MCF 10A (cell line): ENCODE measurements at places on chromosomes 6 and 20.

GRCh38 chr6:29502181-29502580 is 14.4 kb upstream of the MAS1L start:
- peak; percentile 8 for DNase-seq

GRCh38 chr6:135250751-135251497 is 69.8 kb downstream of the MYB start:
- DNase-seq, result no peak

GRCh38 chr20:31537116-31537871 is 23.1 kb downstream of the HM13 start:
- no peak for DNase-seq

GRCh38 chr6:25835442-25836283 is 3.8 kb upstream of the SLC17A1 start:
- DNase-seq, result no peak

DNA sequence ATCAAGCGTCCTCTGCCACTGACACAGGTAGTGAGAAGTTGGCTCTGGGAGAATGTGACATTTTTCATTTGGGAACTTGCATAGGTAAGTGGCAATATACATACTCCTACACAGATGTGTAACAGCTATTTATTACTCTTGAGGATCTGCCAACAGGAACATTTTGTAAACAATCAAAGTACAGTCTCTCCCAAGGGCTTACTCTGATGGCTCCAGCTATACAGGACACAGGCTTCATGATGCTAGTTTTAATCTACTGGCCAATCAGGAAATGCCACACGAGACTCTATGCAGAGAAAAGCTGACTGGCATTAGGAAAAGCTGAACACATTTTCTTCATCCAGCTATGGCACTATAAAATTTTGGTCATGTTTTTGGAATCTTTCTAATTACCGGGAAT is 57.8 kb downstream of the POPDC3 start:
- DNase-seq, result peak; percentile 6

DNA sequence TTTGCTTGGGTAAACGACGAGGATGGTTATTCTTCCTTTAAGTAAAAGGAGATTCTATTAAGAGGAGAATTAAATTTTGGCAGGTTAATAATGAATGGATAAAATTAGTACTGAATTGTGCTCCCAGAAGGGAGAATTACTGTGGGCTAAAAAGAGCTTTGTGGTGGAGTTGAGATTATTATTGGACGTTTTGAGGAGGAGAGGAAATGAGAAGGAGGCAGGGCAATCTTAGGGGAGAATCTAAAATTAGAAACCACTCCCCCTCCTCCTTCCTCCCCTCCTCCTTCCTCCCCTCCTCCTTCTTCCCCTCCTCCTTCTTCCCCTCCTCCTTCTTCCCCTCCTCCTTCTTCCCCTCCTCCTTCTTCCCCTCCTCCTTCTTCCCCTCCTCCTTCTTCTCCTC is 331.8 kb downstream of the PRL start:
- no peak for DNase-seq

GRCh38 chr6:11126876-11127275 is 15.4 kb upstream of the ERVFRD-1 start:
- peak; percentile 23 for DNase-seq

GRCh38 chr20:17946040-17946439 is 22.6 kb downstream of the SNX5 start:
- no peak for DNase-seq

DNA sequence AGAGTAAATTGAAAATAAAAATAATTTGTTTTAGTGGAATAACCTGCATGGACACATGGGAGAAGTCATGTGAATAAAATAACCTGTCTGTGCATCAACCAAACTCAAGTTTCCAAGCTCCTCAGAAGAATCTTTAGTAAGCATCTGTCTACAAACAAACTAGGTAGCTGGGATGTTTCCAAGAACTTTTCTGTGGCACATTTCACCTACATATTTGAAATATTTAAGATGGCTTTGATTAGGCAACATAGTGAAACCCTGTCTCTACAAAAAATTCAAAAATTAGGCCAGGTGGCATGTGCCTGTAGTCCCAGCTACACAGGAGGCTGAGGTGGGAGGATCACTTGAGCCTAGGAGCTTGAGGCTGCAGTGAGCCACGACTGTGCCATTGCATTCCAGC is 168.2 kb downstream of the DST start:
- DNase-seq, result no peak

GRCh38 chr20:37527638-37528445 is at the start of gene BLCAP:
Gene BLCAP, minus strand, starts transcription at chr20:37527876. Its CDS starts 8,702 bp downstream, at chr20:37519174.
- peak; percentile 90 for DNase-seq

DNA sequence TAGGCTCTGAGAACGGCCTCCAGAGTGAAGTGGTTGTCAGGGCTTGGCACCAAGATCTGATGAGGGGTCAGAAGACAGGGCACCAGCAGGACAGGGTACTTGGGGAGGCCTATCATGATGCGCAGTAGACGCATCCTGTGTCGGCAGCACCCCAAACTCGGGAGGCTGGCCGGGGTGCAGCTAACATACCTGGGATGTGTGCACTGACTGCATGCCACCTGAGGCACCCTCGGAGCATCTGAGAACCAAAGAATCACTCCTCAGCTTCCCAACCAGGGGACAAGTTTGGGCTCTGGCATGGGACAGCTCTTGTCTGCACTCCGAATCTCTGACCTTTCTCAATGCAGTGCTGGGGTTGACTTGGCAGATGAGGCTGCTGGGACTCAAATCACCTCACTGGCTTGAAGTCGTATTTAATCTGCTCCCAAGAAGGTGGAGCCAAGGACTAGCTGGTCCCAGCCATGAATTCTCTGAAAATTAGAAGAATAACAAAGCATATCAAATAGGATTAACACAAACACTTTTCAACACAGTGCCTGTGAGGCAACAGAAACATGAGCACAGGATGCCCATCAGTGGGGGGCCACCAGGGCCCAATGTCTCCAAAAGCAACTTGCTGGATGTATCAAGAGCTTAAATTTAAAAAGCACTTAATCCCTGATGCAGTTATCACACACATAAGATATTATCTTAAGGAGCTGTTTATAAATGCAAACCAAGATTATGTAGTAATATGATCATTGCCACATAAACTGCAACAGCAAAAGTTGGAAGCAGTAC is 348.8 kb downstream of the PREX1 start:
- DNase-seq, result no peak

DNA sequence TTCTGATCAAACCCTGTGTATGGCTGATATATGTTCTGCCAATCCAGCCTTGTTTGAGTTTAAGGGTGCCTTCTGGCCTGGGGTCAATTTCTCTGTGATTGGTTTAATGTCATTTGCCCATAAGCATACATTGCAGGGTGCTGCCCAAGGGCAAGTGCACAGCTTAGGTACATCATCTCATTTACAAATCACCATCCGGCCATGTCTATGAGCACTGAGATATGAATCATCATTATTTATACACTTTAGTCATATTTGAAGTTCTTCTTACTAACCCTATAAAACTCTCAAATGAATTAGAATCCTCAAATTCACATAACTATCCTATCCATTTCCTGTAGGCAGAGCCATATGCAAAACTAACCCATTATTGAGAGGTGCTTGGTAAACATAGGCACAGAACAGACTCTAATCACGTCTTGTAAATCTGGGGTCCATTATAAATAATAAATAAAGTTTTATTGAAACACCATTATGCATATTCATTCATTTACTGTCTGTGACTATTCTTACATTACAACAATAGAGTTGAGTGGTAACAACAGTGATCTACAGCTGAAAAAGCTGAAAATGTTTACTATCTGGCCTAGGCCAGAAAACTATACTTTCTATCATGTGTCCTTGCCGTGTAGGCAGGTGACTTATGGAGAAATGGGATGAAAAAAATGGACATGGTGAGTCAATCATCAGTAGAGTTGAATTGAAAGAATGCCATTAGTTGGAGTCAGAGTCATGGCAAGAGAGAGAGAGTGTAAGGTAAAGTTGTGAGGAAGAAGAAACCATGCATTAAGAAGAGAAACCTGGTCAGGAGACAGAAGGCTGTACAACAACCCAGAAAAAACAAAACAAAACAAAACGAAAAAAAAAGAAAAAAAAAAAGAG is 25.0 kb downstream of the KCNQ5 start:
- peak; percentile 13 for DNase-seq

DNA sequence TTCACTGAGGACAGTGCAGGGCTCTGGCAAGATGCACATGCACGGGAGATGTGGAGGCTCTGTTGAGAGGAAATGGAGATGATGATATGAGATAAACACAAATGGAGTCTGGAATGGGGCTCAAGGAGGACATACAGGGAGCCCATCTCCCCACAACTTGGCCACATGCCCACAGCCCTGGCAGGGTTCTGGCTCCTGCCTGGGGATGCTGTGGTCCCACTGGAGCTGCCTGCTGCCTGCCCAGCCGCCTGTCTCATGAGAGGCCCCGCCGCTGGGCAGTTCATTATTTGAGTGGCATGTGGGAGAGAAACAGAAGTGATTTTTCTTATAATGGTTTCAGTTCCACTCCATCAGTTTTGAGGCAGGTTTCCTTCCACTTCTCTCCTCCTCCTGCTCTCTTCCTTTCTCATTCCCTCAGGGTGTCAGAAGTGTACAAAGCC is 133.6 kb upstream of the TRAF3IP2 start:
- DNase-seq, result no peak

GRCh38 chr6:144415014-144415413 is 129.9 kb downstream of the UTRN start:
- peak; percentile 72 for DNase-seq

GRCh38 chr20:24993337-24994185 is 1.0 kb upstream of the APMAP start:
- DNase-seq, result peak; percentile 52

GRCh38 chr20:4490606-4491280 is 231.0 kb upstream of the PRND start:
- DNase-seq, result peak; percentile 31

GRCh38 chr6:72035486-72035885 is 149.1 kb downstream of the RIMS1 start:
- no peak for DNase-seq

DNA sequence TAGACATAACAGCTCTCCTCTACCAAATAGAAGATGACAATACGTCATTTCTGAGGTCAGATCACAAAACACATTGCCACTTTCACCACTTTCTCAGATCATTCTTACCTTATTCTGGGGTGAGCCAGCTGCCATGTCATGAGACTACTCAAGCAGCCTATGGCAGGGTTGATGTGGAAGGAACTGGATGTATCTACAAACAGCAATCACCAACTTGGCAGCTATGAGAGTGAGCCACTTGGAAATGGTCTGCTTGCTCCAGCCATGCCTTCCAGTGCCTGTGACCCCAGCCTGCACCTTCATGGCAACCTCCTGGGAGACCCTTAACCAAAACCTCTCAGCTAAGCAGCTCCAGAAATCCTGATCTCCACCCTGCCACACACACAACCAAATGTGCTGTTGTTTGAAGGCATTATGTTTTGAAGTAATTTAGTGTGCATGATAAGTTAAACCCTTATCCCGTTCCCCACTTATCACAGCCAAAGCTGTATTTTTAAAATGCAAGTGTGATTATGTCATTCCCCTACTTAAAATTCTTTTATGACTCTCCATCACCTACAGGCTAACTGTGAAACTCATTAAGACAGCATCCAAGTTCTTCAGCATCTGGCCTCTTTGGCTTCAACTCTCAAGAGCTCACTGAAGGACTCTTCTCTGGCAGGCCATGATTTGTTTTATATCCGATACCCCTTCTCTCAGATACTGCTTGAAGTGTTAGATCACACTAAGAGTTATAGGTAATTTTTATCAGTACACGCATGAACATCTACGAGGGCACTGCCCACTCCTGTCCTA is 150.6 kb downstream of the LY86 start:
- DNase-seq, result no peak
